NCI-H1417 (cell line): ENCODE measurements at places on chromosomes 7 and 10.
A peak's percentile ranks its signal among the peaks of the same experiment; 100 is the strongest.

- no peak for DNase-seq
These were observed 2.0 kb upstream of the SFTPA1 start for GRCh38 chr10:79608505-79609375.

- no peak for DNase-seq
These were observed 117.6 kb downstream of the TSPAN12 start for GRCh38 chr7:120740348-120740747.

DNA sequence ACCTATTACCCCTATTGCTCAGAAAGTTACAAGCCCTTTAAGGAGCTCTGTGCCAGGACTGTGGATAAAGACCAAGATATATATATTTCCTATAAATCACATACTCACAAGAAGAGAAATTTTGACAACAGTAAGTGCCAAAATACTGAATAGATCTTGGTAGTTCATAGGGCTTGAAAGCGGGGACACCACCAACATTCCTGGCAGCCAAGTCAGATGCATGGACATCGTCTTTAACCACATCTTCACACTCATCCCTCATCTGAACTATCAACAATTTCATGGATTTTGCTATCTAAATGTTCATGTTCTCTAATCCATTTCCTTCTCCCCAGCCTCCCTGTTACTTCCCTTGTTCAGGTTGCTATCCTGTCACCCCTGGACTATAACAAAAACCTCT lies 67.5 kb upstream of the LRRC17 start:
- no peak for DNase-seq

GRCh38 chr10:107826171-107826570 lies 661.7 kb upstream of the SORCS1 start:
- DNase-seq, result no peak

GRCh38 chr7:71133856-71134255 lies 1.9 kb downstream of the GALNT17 start:
- no peak for DNase-seq

GRCh38 chr7:70405241-70405640 lies 726.7 kb upstream of the GALNT17 start:
- DNase-seq, result no peak

- DNase-seq, result no peak
These were observed 236.8 kb downstream of the FRMD4A start for GRCh38 chr10:14093730-14094484.

DNA sequence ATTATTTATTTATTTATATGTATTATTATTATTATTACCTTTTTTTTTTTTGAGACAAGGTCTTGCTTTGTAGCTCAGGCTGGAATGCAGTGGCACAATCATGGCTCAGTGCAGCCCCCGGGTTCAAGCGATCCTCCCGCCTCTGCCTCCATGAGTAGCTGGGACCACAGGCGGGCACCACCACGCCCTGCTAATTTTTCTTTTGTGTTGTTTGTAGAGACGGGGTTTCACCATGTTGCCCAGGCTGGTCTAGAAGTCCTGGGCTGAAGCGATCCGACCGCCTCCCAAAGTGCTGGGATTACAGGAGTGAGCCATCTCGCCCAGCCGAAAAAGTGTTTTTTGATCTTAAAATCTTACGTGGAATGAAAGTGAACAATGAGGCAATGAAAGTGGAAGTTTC lies 79.4 kb upstream of the C1GALT1 start:
- DNase-seq, result no peak

- DNase-seq, result no peak
These were observed 24.5 kb downstream of the STEAP1 start for GRCh38 chr7:90178679-90179278.

- no peak for DNase-seq
These were observed 206.5 kb upstream of the CNTNAP2 start for GRCh38 chr7:145909991-145910513.

- DNase-seq, result no peak
These were observed 816.7 kb upstream of the PHF14 start for GRCh38 chr7:10156972-10157371.

GRCh38 chr7:151520419-151521261 lies 945 bp upstream of the RHEB start:
- peak; percentile 91 for DNase-seq
